ENCODE measurements at places on chromosomes 3 and 15. TPM values are rescaled to one million over a fixed set of nuclear protein-coding genes. Genes with fewer than 3 reads are reported as not detected.

PLOD2 gene
- 136 TPM for total RNA-seq

CCR5 gene
- total RNA-seq, result not detected

PRR23C gene
- not detected for total RNA-seq

RPLP1 gene
- 3,292 TPM for total RNA-seq

FEZF2 gene
- total RNA-seq, result not detected

GRK7 gene
- not detected for total RNA-seq

CAMK2N2 gene
- total RNA-seq, result 1.5 TPM

CHMP2B gene
- total RNA-seq, result 93.1 TPM

TP63 gene
- 0.27 TPM for total RNA-seq

ADAMTS9 gene
- total RNA-seq, result 0.54 TPM

WDR82 gene
- total RNA-seq, result 53.8 TPM

PLD1 gene
- total RNA-seq, result 7.2 TPM

ALS2CL gene
- total RNA-seq, result 6.2 TPM

ERC2 gene
- not detected for total RNA-seq

CDCP1 gene
- total RNA-seq, result 13.6 TPM

CFAP161 gene
- total RNA-seq, result not detected

IL17RB gene
- 0.94 TPM for total RNA-seq

ADPRH gene
- total RNA-seq, result 2.9 TPM

IRAK2 gene
- total RNA-seq, result 23.4 TPM

ROBO2 gene
- total RNA-seq, result not detected

UTS2B gene
- not detected for total RNA-seq

C15orf62 gene
- total RNA-seq, result not detected

CYP1A2 gene
- not detected for total RNA-seq

PRKCI gene
- 20.2 TPM for total RNA-seq

GUCA1C gene
- total RNA-seq, result not detected

CTXN2 gene
- 0.04 TPM for total RNA-seq

TMCO5A gene
- total RNA-seq, result not detected

GPR27 gene
- total RNA-seq, result 3.3 TPM

KNL1 gene
- total RNA-seq, result 6.5 TPM

SH2D7 gene
- total RNA-seq, result not detected

CSTA gene
- total RNA-seq, result 0.95 TPM

CCDC13 gene
- 0.49 TPM for total RNA-seq

RYR3 gene
- total RNA-seq, result 0.05 TPM

TRPM1 gene
- not detected for total RNA-seq

TTLL13 gene
- 0.48 TPM for total RNA-seq

ISLR2 gene
- 0.13 TPM for total RNA-seq

PLA2G4D gene
- not detected for total RNA-seq

GRAMD1C gene
- 0.59 TPM for total RNA-seq

TMEM158 gene
- total RNA-seq, result 24.2 TPM

LRRN1 gene
- total RNA-seq, result not detected

SLC22A13 gene
- total RNA-seq, result not detected

MKRN2 gene
- 22.8 TPM for total RNA-seq

EPHB1 gene
- total RNA-seq, result 0.37 TPM

ISLR gene
- total RNA-seq, result 0.39 TPM

STAB1 gene
- total RNA-seq, result 0.05 TPM

SKOR1 gene
- total RNA-seq, result 0.03 TPM

WDR49 gene
- not detected for total RNA-seq

GOLGA8S gene
- 0.15 TPM for total RNA-seq

CIP2A gene
- total RNA-seq, result 17.3 TPM

SCN5A gene
- 0.70 TPM for total RNA-seq

GOLGA6D gene
- total RNA-seq, result not detected

THRB gene
- total RNA-seq, result 0.99 TPM

NKTR gene
- 13.9 TPM for total RNA-seq

All from A549 treated with CpdA at 1 μM for 4 hours (cell line).